ENCODE measurements at places on chromosomes 1 and 21.

GRCh38 chr1:67489643-67490042, 59.4 kb upstream of the SERBP1 start:
- DNase-seq, result no peak

GRCh38 chr1:116503546-116504307, 67.1 kb downstream of the CD58 start:
- DNase-seq, result no peak

GRCh38 chr21:41410767-41411448, 15.1 kb upstream of the MX1 start:
- no peak for DNase-seq

- DNase-seq, result peak; percentile 92
These were observed 214.1 kb upstream of the USP24 start for GRCh38 chr1:55428944-55429931.

DNA sequence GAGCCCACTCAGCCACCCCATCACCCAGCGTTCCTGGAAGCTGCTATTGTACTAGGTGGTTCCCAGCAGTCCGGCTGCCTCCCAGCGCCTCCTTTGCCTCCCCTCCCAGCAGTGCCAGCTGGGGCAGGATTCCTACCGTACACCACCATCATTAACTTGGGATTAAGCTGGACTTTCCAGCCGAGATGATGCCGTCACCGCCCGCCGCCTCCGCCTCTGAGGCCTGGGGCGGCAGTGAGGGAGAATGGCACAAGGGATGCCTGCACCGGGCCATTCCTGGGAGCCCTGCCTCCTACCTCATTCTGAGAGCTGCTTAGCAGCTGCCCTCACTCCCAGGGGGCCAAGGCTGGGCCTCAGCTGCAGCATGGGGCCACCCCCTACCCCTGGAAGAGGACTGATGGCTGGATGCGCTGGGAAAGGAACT, 13.2 kb downstream of the CNTN2 start:
- no peak for DNase-seq

GRCh38 chr1:26094076-26094669, 17.5 kb upstream of the PDIK1L start:
- DNase-seq, result no peak

DNA sequence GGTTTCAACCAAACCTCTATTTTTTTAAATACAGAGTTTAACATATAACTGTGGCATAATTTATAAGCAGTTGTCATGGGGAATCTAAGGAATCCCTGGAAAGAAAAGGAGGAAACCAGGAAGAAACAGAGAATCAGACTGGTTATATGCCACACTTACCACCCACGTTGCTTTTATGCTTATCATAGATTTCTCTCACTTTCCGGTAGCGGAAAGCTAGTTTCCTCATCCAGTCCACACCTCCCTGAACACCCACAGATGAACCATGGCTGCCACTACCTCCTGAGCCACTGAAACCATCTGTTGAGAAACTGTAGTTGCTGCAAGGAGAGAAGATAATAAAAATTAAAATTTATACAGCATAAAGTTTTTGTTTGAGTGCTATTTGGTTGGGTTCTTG, 33.5 kb downstream of the XKR8 start:
- DNase-seq, result no peak

All from SW 1271 (cell line).